Natural killer cell (primary cell): ENCODE measurements at places on chromosomes 1 and 21. TPM values are rescaled to one million over a fixed set of nuclear protein-coding genes. Genes with fewer than 3 reads are reported as not detected.

The WNT3A gene
- not detected for total RNA-seq

The MYBPH gene
- total RNA-seq, result not detected

The SUSD4 gene
- total RNA-seq, result 1.1 TPM

The CD1E gene
- 0.73 TPM for total RNA-seq

The FCER1A gene
- 154 TPM for total RNA-seq
